ENCODE measurements at places on chromosomes 2 and 18.
A peak's percentile ranks its signal among the peaks of the same experiment; 100 is the strongest.

DNA sequence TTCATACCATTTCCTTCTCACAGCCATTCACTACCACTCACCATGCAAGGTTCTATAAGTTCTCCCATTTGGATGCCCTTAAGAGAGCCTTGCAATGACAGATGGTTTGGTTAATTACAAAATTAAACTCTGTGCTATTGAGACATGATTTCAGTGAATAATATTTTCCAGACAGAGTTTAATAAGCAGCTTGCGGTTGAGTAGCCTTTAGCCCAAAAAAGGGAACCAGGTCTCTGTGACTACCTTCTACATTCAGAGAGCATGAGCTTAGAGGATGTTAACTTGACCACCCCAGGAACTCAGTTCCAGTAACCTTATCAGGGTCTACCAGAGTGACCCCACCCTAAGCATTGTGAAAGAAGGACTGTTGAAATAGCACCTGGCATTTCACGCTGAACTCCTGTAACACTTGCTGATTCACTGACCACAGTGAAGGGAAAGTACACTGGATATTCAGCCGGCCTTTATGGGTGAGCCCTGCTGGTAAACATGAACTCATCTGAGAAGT lies 1173.1 kb upstream of the ZEB2 start:
- DNase-seq, result no peak

DNA sequence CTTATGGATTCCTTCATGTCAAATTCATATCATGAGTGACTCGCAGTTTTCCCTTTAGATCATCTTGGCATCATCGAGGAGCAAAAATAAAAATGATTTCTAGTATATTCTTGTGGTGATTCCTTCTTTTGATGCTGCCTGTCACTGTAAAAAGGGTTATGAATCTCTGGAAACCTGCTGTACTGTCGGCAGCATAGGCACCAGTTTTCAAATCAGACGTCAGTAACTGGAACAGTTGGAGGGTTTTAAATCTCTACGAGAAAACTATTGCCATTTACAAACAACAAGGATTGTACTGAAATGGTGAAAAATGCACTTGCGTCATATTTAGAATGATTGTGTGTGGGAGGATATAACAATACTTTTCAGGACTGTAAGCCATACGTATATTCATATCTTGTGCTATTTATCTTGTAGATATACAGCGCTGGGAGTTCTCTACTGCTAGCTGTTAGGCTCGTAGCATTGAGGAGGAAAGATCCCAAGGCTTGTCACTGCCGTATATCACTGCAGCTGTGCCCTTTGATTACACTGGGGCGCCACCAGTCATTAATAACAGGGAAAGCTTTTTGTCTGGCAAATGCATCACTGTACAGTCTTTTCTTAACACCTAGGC lies 320.7 kb downstream of the MTX2 start:
- DNase-seq, result peak; percentile 22

- peak; percentile 55 for DNase-seq
Measured at GRCh38 chr2:67215214-67216055, 181.7 kb upstream of the ETAA1 start.

- DNase-seq, result no peak
Measured at GRCh38 chr2:145563741-145564615, 1044.1 kb upstream of the ZEB2 start.

DNA sequence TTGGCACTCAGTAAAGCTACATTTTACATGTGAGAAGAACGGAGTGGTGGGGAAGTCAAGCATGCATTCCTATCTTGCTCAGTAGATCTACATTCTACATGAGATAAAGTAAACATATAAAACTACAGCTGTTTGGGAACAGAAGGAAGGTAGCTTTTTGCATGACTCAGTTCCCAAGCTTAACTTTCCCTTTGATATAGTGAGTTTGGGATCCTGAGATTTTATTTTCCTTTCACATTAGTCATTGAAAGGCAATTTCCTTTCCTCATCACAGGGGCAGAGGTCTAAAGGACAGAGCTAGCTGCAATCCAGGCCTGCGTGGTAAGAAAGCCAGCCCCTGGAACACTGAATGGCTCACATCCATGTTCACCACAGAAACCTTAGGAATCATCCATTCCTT lies 257.2 kb downstream of the SRBD1 start:
- no peak for DNase-seq

GRCh38 chr2:184685999-184686841 lies 87.9 kb downstream of the ZNF804A start:
- DNase-seq, result no peak

DNA sequence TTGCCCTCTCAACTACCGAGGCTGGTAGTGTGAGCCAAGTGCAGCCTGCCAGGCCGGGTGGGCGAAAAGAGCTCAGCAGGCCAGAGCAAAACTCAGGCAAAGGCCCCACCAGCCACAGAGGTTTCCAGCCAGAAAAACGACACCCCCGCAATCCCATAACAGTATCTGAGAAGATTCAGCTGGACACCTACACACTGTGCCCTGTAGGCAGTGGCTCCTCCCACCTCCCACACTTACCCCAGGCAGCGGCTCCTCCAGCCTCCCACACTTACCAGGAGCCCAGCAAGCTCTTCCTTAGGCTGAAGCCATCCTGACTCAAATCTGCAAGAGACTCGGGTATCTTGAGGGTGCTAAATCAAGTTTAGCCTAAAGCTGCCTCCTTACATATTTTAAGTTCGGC lies 15.6 kb upstream of the TMEM18 start:
- no peak for DNase-seq

DNA sequence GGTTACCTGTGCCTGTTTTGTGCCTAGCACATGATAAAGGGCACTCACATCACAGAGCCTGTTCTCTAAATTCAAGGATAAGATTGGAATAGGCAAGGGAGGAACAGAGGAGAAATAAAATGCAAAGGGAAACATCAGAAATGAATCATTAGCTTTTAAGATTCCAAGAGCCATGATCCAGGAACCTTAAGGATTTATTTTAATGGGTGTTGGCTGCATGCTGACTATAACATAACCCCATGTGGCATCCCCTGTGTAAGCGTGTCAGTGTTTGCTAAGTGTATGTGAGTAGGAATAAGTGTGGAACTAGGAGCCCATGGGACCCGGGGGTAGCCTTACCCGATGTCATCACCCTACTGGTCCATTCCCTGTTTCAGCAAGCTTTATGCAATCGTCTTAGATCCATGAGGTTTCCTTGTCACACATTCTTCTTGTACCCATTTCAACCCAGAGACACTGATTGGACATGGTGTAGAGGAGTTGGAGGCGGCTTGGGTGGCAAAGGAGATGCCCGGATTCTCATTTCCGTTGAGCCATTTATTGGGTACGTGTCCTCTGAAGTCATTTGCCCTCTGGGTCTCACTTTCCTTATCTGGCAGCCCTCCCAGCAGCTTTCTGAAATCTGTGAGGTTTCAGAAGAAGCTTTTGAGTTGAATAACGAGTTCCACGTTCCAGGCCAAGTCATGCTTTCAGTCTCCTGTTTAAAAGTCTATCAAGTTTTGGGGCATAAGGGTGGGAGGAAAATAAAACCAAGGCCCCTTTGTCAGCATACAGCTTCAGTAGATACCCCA lies 117.0 kb downstream of the MGAT5 start:
- DNase-seq, result no peak

- DNase-seq, result no peak
Measured at GRCh38 chr18:44841752-44842587, 161.3 kb downstream of the SETBP1 start.

DNA sequence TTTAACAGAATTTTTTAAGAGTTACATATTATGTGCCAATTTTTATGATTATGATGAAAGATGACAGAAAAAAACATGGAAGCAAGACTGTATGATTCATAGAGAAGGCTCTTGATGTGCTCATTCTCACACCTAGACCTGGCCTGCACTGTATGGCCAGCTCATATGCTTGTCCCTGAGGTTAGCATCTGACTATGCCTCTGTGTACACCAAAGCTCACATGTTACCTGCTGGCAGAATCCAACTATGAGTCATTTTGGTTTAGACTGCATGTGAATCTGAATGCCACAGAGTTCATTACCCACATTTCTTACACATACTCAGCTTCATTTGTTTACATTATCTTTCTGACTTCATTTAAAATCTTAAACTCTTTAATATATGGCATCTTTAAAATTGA lies 139.0 kb downstream of the DSC3 start:
- no peak for DNase-seq

DNA sequence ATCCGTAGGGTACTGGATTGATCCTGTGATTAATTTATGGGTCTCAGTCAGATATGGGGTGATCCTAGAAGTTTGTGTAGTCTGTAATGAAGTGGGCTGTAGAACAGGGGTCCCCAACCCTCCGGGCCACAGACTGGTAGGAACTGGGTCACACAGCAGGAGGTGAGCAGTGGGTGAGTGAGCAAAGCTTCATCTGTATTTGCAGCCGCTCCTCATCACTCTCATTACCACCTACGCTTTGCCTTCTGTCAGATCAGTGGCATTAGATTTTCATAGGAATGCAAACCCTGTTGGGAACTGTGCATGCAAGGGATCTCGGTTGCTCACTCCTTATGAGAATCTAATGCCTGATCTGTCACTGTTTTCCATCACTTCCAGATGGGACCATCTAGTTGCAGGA lies 48.8 kb downstream of the EML4 start:
- no peak for DNase-seq

Measured in NCI-H526 (cell line).